ENCODE measurements at places on chromosomes 12 and 14.

DNA sequence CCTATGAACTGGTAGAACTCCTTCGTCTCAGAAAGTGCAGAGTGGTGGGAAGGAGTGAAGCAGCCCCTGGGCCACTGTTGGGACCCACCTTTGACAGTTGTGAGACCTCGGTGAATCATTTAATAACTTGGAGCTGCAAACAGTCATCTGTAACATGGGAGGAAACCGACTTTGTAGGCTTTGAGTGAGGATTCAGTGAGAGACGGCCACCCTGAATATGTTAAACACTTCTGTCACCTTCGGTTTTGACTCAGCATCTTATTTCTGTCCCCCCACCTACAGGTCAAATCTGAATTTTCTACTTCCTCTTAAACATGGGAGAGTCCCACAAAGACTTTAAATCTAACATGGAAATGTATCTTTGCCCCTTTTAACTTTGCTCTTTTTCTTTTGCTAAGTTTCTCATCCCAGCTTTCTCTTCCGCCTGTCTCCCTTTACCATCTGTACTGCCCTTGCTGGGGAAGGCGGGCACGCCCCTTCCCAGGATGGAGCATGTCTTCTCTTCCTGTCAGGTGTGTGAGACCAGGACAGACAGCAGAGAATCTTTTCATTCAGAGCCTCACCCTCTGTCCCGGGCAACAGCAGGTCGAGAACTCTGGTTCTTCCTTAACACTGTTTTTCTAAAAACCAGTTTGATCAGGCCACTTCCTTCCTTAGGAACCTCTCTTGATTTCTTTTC is 37.1 kb downstream of the ZC3H14 start:
- H3K27ac ChIP-seq: no peak overlapping the region
- H3K36me3 ChIP-seq: peaks cover 7% of the 10 kb centered on the region
- H3K4me1 ChIP-seq: no peaks in the 10 kb centered on the region
- H3K27me3 ChIP-seq: no peaks in the 10 kb centered on the region

DNA sequence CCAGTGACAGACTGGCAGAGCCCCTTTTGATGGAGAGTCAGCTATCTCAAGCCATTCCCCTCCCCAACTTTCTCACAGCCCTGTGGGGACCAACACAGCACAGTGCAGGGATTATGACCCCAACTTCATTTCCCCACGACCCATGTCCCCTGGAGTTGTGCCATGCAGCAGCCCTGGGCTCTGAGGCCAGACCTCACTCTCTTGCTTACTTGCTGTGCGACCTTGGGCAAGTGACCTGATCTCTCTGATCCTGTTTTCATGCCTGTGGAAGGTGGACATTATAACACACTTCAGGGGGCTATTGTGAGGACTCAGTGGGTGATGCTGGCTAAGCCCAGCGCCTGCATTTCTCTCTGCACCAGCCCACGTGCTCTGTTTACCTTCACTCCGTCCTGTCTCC is 14.1 kb downstream of the OTUB2 start:
- H3K4me1 ChIP-seq: no peaks in the 10 kb centered on the region
- no peak overlapping the region for H3K27ac ChIP-seq
- DNase-seq: no peak

DNA sequence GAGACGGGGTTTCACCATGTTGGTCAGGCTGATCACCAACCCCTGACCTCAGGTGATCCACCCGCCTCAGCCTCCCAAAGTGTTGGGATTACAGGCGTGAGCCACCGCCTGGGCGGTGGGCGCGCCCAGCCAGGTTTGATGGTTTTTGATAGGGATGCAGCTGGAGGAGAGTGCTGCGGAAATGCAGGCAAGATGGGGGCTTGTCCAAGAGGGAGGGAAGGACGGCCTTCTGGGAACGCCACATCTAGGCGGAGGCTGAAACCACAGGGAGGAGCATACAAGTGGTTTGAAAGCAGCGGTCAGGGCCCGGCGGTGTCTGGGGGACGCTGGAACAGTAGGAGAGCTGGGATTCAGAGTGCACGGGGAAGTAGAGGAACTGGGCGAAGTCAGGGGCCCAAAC is 134.6 kb downstream of the VRK1 start:
- H3K27me3 ChIP-seq: no peaks in the 10 kb centered on the region
- no peaks in the 10 kb centered on the region for H3K36me3 ChIP-seq
- no peak for DNase-seq
- H3K27ac ChIP-seq: no peak overlapping the region
- H3K4me3 ChIP-seq: no peak overlapping the region
- no peaks in the 10 kb centered on the region for H3K4me1 ChIP-seq

- no peaks in the 10 kb centered on the region for H3K4me1 ChIP-seq
- no peaks in the 10 kb centered on the region for H3K36me3 ChIP-seq
- H3K27ac ChIP-seq: no peak overlapping the region
- H3K27me3 ChIP-seq: no peaks in the 10 kb centered on the region
- no peak for DNase-seq
Observed at GRCh38 chr12:2456813-2457186, 338.0 kb upstream of the FKBP4 start.

DNA sequence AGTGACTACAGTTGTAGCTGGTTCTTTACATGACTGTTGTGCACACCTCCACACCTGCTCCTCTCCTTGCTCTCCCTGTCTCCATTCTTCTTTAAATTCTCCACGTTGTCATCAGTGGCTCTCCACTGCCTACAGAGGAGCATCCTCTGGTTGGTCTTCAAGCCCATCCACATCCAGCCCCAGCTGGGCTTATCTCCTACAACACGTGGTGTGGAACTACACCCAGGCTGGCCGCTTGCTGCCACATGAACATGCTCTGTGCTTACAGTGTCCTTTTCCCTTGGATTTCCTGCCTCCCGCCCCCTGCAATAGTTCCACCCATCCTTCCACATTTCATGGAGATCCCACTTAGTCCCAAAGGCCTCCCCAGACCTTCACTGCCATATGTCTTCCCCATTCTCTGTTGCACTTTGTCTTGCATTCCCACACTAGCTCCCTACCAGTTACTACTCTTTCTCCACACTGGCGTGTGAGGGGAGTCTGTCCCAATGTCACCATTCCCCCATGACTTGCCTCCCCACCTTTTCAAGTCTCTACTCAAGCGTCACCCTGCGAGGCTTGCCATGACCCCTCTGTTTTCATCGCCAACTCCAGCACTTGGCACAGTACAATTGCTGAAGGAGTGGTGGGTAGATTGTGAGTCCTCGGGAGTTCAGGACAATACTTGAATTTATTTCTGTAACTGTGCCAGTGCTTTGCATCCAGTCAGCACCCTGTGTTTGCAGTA is 9.8 kb upstream of the MCRS1 start:
- no peak overlapping the region for H3K4me3 ChIP-seq
- H3K27me3 ChIP-seq: no peaks in the 10 kb centered on the region
- no peaks in the 10 kb centered on the region for H3K36me3 ChIP-seq
- no peak overlapping the region for H3K27ac ChIP-seq
- DNase-seq: no peak

DNA sequence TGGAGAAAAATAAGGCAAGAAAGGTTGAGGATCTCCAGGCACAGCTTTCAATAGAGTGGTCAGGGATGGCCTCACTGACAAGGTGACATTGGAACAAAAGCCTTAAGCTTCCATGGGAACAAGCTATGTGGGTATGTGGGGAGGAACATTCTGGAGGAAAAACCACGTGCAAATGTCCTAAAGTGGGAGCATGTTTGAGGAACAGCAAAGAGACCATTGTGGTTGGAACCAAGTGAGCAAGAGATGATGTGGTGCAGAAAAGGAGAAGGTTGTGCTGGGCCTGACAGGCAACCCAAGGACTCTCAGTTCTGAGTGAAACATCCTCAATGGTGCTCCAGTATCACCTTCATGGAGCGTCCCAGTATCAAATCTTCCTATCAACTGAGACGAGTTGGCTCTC is 184.0 kb downstream of the CAND1 start:
- H3K4me3 ChIP-seq: no peak overlapping the region
- H3K27ac ChIP-seq: no peak overlapping the region
- DNase-seq: no peak
- no peaks in the 10 kb centered on the region for H3K36me3 ChIP-seq
